ENCODE measurements at places on chromosomes 4 and X. TPM values are rescaled to one million over a fixed set of nuclear protein-coding genes. Genes with fewer than 3 reads are reported as not detected.

DNA sequence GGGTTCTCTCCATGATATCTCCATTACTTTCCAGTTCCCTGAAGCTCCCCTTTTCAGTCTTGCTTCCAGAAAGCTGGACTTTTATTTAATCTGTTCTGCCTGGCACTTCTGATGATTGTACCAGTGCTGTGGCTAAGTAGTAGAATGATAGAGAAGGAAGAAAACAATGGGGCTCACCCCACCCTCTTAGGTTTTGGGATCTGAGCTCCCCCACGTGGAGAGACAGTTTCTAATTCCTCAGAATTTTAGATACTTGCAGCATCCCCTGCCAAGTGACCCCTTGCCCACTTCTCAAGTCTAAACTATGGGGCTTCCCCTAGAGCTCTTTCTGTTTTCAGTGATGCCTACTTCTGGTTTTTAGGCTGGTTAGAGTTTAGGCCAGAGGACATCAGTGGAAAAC is 73.9 kb downstream of the GC start:
- H3K27me3 ChIP-seq: no peaks in the 10 kb centered on the region
- no peak overlapping the region for H3K27ac ChIP-seq
- no peak for DNase-seq
- no peaks in the 10 kb centered on the region for H3K4me1 ChIP-seq
- no peaks in the 10 kb centered on the region for H3K36me3 ChIP-seq

GTPBP6 gene
- 57.8 TPM for total RNA-seq

SCML1 gene
- 10.3 TPM for total RNA-seq

DNA sequence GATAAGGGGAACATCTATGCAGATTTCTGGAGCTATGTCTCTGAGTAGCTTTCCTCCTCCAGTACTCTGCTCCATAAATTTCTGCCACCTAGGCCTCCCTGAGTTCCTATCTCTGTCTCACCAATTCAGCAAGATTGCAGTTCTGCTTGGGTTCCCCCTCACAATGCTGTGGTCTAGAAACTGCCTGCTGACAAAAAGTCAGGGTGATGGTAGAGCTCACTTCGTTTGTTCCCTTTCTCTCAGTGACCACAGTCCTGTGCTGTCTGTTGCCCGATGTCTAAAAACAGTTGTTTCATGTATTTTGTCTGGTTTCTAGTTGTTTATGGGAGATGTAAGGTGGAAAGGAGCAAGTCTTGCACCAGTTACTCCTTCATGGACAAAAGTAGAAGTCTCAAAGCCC is 41.1 kb downstream of the AMMECR1 start:
- no peak overlapping the region for H3K27ac ChIP-seq
- no peak overlapping the region for H3K4me3 ChIP-seq
- no peak for DNase-seq
- no peaks in the 10 kb centered on the region for H3K36me3 ChIP-seq
- no peaks in the 10 kb centered on the region for H3K4me1 ChIP-seq

- H3K4me1 ChIP-seq: no peaks in the 10 kb centered on the region
- no peaks in the 10 kb centered on the region for H3K36me3 ChIP-seq
- no peaks in the 10 kb centered on the region for H3K27me3 ChIP-seq
- no peak overlapping the region for H3K4me3 ChIP-seq
- peak; percentile 46 for DNase-seq
These were observed 49.5 kb upstream of the LNX1 start for GRCh38 chr4:53640576-53641453.

DNA sequence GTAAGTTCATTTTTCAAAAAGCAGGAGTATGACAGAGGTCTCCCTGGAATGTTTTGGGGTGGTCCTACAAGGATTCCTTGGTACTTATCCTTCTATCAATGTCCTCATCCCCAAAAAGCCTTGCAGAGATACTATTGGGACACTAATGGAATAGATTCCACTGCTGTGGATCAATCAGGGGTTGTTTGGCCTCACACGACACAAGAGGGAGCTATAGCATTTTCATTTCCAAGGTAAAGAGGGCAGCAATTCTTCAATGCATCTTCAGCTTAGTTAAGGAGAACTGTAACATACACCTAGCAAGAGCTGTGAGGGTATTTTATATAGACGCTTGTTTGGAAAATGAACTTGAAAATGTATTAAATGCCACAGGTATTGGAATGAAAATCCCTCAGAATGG is 50.9 kb downstream of the USP26 start:
- no peaks in the 10 kb centered on the region for H3K36me3 ChIP-seq
- no peaks in the 10 kb centered on the region for H3K4me1 ChIP-seq
- DNase-seq: no peak
- peaks cover 8% of the 10 kb centered on the region for H3K27me3 ChIP-seq

ENAM gene
- 0.24 TPM for total RNA-seq

AKAP4 gene
- not detected for total RNA-seq

DNA sequence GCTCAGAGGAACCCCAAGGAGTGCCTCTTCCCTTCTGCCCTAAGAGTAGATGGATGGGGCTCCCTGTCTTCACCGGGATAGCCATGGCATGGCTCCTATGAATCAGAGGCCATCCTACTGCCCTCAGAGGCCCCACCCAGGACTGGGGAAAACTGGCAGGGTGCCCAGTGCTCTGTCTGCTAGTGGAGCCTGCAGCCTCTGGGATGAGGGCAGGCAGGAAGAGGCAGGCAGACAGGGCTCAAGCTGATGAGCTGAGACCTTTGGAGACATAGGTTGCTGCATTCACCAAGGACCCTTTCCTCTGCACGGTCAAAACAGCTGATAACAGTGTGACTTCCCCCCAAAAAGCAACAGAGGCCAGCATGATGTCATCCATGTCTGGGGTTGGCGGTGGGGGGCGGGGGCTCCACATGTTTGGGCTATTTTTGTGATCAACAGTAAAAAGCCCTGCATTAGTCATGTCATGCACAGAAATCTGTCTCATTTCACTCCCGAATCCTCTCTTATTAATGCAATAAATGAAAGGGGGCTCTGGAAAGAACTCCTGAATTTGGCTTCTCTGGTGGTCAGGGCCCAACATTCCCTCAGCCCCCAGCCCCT is 207.6 kb upstream of the MAMLD1 start:
- no peaks in the 10 kb centered on the region for H3K36me3 ChIP-seq
- no peak overlapping the region for H3K27ac ChIP-seq
- DNase-seq: no peak
- no peaks in the 10 kb centered on the region for H3K4me1 ChIP-seq
- H3K27me3 ChIP-seq: no peaks in the 10 kb centered on the region

CLDN34 gene
- total RNA-seq: not detected

DNA sequence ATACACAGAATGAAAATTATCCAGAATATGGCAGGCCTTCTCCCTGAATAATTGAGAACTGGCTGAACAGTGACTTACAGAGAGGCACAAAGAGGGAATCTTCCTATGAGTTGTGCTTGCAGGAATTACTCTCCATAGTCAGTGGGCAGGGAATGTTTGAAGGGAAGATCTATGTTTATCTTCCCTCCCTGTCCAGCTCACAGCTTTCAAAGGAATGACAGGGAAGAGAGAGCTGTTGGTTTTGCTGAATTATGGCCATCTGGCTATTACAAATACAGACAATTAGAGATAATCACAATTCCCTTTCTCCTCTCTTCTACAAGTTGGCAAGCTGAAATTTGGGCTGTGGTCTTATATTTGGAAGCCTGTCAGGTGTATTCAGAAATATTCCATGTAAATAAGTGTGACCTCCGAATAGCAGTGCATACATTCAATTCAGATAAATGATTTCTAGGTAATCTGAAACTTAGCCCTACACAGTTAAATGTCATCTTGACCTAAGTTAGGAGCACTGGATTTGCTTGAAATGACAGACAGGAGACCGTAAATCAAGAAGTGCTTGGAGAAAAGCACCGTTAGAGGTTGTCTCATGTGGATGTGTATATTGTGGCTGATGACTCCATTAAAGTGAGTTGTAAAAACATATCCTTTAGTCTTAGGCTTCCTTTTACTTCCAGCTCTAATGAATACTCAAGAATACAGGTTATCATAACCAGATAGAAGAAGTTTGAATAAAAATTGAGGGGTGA is 136.8 kb downstream of the C4orf33 start:
- no peaks in the 10 kb centered on the region for H3K27me3 ChIP-seq
- H3K36me3 ChIP-seq: no peaks in the 10 kb centered on the region
- no peak for DNase-seq
- no peak overlapping the region for H3K4me3 ChIP-seq

DNA sequence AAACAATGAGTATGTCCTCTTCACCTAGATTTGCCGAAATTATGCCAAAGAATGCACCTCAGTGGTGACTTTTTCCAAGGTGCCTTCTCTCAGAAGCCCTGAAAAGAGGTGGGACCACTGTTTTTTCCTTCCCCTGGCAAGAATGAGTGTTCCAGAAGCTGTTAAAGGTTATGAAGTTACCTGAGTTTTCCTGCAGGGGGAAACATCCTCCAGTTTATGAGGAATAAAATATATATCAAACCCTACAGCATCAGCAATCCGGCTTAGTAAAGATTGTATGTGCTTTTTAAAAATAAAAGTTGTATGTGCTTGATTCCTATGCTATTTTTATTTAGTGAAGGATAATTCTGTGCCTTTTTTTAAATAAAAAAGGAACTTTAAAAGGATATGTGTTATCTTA is 73.3 kb downstream of the RBM46 start:
- no peak for DNase-seq
- H3K4me3 ChIP-seq: no peak overlapping the region
- no peak overlapping the region for H3K27ac ChIP-seq
- no peaks in the 10 kb centered on the region for H3K4me1 ChIP-seq

DNA sequence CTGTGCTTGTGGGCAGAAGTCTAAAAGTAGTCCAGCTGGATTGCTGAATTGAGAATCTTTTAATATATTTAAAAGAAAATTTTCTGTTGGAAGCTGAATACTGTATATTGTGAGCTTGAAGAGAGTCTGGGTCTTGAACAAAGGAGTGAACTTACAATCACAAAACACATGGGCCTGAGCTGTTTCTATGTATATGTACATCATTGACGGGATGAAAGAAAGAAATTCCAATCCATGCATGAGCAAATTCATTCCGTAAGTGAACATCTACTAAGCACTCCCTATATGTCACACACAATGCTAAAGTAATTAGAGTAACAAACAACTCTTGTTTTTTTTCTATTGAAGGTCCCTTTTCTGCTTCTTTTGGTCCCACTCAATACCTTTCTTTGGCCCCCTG is 331.0 kb downstream of the HS3ST1 start:
- no peak for DNase-seq
- no peak overlapping the region for H3K27ac ChIP-seq

- peak; percentile 43 for DNase-seq
- H3K27me3 ChIP-seq: no peaks in the 10 kb centered on the region
- no peak overlapping the region for H3K27ac ChIP-seq
- H3K4me1 ChIP-seq: no peaks in the 10 kb centered on the region
- H3K4me3 ChIP-seq: no peak overlapping the region
These were observed 153.9 kb downstream of the KDR start for GRCh38 chr4:54971474-54971950.

ADH1B gene
- total RNA-seq: 312 TPM

PFKFB1 gene
- 0.47 TPM for total RNA-seq

DNA sequence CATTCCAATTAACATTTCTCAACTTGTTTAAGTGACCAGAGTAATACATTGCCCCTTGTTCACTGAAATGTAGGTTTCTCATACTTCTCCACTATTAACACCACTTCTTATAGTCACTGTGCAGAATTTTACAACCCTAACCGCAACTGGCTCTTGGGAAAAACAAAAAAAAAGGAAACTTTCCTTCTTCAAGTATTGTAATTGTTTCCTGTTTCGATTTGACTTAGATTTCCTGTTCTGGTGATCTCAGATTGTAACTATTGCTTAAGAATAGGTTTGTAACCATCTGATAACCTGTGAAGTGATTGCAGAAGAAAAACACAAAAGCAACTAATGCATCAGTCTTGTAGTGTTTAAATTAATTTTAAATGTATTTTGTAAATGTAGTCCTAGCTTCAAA is 594.7 kb upstream of the GALNT7 start:
- H3K36me3 ChIP-seq: no peaks in the 10 kb centered on the region
- no peak overlapping the region for H3K27ac ChIP-seq
- no peaks in the 10 kb centered on the region for H3K4me1 ChIP-seq

ADH6 gene
- total RNA-seq: not detected

GRCh38 chrX:132953354-132953753 is 5.1 kb downstream of the HS6ST2 start:
- peaks cover 21% of the 10 kb centered on the region for H3K27me3 ChIP-seq
- H3K27ac ChIP-seq: no peak overlapping the region
- no peak overlapping the region for H3K4me3 ChIP-seq
- no peaks in the 10 kb centered on the region for H3K4me1 ChIP-seq

SUPT20HL2 gene
- total RNA-seq: not detected

GRCh38 chr4:152663203-152664066 is 16.4 kb downstream of the TMEM154 start:
- H3K4me1 ChIP-seq: no peaks in the 10 kb centered on the region
- no peaks in the 10 kb centered on the region for H3K36me3 ChIP-seq
- peak overlapping the region; percentile 93 for H3K27ac ChIP-seq
- H3K4me3 ChIP-seq: no peak overlapping the region
- DNase-seq: no peak

GRCh38 chr4:101184668-101185067 is 162.7 kb downstream of the PPP3CA start:
- H3K4me3 ChIP-seq: no peak overlapping the region
- no peak for DNase-seq
- no peaks in the 10 kb centered on the region for H3K27me3 ChIP-seq
- no peak overlapping the region for H3K27ac ChIP-seq
- no peaks in the 10 kb centered on the region for H3K36me3 ChIP-seq

- no peaks in the 10 kb centered on the region for H3K36me3 ChIP-seq
- H3K27ac ChIP-seq: no peak overlapping the region
- H3K4me3 ChIP-seq: no peak overlapping the region
- no peaks in the 10 kb centered on the region for H3K4me1 ChIP-seq
- DNase-seq: no peak
These were observed 479.3 kb upstream of the PCDH10 start for GRCh38 chr4:132669786-132670185.

GRCh38 chrX:40933706-40934425 is 151.4 kb upstream of the USP9X start:
- no peaks in the 10 kb centered on the region for H3K27me3 ChIP-seq
- peak; percentile 48 for DNase-seq
- peaks cover 7% of the 10 kb centered on the region for H3K4me1 ChIP-seq
- no peaks in the 10 kb centered on the region for H3K36me3 ChIP-seq
- no peak overlapping the region for H3K4me3 ChIP-seq
- H3K27ac ChIP-seq: peak overlapping the region; percentile 85

MAP9 gene
- total RNA-seq: 20.7 TPM

- H3K27me3 ChIP-seq: no peaks in the 10 kb centered on the region
- no peak for DNase-seq
- H3K4me3 ChIP-seq: no peak overlapping the region
- H3K27ac ChIP-seq: no peak overlapping the region
These were observed 1712.4 kb upstream of the TENM3 start for GRCh38 chr4:180530787-180531186.

- peak; percentile 9 for DNase-seq
- no peak overlapping the region for H3K27ac ChIP-seq
- peaks cover 3% of the 10 kb centered on the region for H3K27me3 ChIP-seq
- H3K4me1 ChIP-seq: no peaks in the 10 kb centered on the region
These were observed 12.6 kb downstream of the CAPN6 start for GRCh38 chrX:111257733-111258132.

DNA sequence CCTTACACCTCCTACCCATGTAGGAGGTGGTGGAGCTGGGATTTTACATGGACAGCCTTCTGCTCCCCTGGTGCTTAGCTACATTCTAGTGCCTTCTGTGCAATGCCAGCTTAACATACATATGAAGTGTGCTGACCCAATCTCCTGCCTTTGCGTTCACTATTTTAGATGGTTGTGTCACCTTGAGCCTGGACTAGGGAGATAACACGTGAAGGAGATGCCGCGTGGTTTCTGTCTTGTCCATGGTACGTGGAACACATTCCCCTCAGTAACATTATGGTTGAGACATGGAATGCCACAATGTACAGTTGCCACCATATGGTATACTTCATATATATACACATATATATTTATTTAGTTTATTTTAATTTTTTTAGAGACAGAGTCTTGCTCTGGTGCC is 54.0 kb downstream of the TBL1X start:
- H3K36me3 ChIP-seq: no peaks in the 10 kb centered on the region
- no peak overlapping the region for H3K27ac ChIP-seq
- H3K4me1 ChIP-seq: peaks cover 6% of the 10 kb centered on the region

All from left lung (tissue), 14 donors.